Left kidney (tissue), 8 donors: ENCODE measurements at places on chromosomes 7 and 10. TPM values are rescaled to one million over a fixed set of nuclear protein-coding genes. Genes with fewer than 3 reads are reported as not detected.

DNA sequence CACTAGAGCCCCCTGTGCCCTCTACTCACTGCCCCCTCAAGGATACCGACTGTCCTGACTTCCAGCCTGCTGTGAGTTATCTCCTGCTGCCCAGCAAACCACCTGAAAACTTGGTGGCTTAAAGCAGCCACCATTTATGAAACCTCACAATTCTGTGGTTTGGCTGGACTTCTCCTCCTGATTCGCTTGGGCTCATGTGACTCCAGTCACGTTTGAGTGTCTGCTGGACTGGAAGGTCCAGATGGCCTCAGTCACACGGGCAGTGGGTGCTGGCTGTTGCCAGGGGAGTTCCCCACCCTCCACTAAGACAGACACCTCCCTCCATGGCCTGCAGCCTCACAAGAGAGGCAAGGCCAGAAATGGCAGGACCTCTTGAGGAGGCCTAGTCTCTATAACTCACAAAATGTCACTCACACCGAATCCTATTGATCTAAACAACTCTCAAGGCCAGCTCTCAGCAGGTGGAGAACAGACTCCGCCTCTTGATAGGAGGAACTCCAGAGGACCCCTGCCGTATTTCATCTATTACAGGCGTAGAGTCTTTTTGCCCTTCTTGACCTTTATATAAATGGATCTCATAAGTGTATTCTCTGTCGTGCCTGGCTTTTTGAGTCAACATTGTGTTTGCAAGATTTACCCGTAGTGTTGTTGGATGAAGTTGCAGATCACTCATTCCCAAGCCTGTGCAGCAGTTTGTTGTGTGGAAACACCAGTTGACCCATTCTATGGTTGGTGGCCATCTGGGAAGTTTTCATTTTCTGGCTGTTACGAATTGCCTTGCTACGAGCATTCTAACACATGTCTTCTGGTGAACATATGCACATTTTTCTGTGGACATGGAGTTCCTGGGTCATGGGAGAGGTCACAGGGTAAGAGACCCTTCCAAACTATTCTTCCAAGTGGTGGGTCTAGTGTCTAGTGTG lies 48.3 kb downstream of the ZMIZ1 start:
- DNase-seq, result no peak

GRCh38 chr7:22357311-22358175 lies 589 bp upstream of the RAPGEF5 start:
- DNase-seq, result peak; percentile 65

DNA sequence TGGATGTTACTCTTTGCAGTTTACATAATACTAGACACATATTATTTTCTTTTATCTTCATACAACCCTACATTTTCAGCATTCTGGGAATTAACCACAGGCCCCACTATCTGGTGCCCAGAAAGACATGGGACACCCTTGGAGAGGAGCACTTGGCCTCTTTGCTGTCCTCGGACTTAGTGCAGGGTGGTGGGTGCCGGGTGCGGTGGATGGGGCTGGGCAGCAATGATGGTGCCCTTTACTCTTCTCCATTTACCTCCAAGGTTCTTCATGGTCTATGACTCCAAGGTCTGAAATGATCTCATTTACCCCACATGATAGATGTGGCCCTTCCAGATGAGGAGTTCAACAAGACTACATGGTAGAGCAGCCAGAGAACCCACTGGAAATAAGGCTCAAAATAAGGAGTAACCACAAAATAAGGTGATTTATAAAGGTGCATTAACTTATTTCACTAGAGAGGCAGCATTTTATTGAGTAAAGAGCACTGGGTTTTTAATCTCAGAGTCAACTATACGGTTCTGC lies 56.2 kb upstream of the IGFBP3 start:
- DNase-seq, result no peak

- DNase-seq, result no peak
Measured at GRCh38 chr10:5585517-5586206, 60.9 kb downstream of the CALML3 start.

DNA sequence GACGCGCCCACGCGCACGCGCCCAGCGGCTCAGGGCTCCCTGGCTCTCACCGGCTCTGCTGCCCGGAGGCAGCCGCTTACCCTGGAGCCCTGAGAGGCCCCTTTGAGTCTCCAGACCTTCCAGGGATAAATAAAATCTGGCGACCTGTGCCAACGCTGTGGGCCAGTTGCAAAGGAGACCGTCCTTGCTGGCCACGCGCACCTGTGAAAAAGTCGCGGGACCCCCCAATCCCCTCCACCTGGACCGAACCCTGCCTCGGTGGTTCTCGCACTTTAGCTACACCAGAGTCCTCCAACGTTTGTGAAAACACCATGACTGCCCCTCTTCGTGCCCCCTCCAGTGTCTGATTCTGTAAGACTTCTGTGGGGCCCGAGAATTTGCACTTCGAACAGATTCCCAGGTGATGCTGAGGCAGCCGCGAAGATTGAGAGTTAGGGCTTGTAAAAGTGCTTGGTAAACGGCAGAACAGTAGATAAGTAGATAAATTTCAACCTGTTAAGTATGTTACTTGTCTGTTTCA lies 102.4 kb upstream of the SVIL start:
- DNase-seq, result no peak

DNA sequence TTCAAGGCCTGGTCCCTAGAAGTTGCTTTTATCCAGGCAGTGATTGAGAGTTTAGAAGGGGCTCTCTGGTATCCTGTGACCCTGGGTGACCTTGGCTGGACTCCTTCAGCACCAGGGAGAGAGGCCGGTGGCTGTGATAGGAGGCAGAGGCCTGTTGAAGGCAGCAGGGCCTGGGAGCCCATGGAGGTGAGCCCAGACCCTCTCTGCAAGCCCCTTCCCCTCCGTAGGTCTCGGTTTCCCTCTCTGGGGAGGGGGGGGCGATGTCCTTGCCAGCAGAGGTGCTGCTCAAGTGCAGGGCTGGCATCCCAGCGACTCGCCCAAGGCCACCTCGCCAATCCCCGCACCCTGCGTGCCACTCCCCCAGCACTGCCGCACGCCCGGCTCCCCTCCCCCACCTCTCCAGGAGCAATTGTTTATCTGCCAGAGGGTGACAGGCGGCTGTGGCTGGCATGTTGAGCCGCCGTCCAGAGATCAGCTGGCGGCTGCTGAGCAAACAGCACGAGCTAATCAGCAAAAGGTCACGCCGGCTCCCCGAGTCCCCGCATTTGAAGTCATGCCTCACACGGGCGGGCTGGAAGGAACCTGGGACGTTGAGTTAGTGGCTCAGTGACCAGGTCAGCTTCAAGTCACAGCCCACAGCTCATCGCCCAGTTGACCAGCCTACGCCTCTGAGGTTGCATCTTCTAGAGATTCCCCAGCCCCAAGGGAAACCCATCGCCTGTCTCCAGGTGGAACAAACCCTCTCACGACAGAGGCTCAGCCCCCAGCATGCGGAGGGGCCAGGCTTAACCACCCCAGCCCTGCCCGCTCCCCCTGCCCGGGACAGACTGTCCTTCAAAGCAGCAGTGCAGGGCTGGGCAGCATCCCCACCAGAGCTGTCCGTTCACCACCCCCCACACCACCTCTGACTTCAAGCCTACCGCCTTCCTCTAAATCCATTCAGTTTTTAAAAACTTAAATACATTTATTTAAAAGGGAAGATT lies 43.7 kb downstream of the ELFN1 start:
- DNase-seq, result peak; percentile 47

DNA sequence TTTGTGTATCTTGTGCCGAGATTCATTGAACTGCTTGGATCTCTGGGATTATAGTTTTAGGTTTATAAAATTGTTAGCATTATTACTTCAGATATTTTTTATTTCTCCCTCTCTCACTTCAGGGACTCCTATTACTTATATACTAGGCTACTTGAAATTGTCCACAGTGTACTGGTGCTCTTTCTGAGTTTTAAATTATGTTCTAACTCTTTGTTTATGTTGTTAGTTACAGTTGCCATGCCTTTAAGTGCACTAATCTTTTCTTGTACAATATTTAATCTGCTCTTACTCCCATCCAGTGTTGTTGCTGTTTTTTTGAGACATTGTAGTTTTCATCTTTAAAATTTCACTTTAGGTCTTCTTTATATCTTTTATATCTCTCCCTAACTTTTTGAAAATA lies 13.1 kb downstream of the PLEKHS1 start:
- no peak for DNase-seq

DNA sequence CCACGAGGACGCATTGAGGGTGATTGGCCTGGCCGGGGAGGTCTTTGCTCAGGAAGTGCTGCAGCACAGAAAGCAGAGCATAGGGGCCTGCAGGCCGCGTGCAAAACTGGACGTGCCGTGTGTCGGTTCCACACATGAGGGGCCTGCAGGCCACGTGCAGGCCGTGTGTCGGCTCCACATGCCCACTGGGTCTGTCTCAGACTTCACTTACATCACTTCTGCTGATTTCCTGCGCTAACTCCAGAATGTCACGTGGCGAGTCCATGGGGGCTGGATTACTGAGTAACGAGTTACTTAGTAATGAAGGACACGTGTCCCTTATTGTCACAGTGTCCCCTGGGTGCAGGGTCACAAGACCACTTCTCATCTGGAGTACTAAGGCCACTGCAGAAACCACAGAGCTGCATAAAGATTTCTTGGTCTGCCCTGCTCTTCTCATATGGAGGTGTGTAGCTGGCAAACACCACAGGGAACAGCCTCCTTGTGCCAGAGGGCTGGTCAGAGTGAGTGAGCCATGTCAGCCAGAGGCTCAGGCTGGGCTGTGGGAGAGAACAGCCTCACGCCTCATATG lies 60.8 kb downstream of the GDI2 start:
- DNase-seq, result no peak

DNA sequence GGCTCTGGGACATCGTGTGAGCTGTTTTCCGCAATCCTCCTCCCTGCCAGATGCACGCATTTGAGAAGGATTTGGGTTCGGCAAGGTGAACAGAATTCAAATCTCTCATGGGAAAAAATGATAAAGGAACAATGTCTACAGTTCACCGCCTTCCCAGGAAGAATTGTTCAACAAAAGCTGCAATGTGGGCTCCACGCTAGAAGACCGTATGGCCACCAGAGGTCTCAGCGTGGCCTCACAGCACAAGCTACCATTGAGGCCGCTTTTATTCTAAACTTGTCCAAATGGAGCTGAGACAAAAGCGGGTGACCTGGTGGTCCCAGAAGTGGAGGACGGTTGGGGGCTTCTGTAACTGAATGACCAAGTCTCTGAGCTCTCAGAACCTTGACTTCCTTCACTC lies 733.1 kb downstream of the PARD3 start:
- DNase-seq, result no peak

- no peak for DNase-seq
Measured at GRCh38 chr7:72446131-72446530, 34.0 kb upstream of the CALN1 start.

DNA sequence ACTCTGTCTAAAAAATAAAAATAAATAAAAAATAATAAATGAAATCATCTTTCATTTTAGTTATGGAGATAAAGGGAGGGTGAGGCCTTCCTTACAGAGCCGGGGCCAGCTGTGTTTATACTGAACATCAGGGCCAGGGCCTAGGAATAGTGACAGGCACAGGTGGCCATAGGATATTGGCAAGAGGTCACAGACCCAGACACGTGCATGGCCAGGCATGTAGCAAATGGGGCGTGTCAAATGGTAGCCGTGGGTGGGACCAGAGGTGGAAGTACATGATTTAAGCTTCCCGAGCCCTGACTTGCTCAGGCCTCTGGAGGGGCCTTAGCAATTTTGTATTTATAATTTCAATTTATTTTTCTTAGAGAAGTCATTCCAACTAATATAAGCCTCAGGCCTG lies 353.0 kb downstream of the ANKRD30A start:
- DNase-seq, result no peak

- DNase-seq, result no peak
Measured at GRCh38 chr10:126519992-126520391, 131.7 kb upstream of the ADAM12 start.

- DNase-seq, result peak; percentile 20
Measured at GRCh38 chr7:53418834-53419482, 383.5 kb downstream of the POM121L12 start.

- no peak for DNase-seq
Measured at GRCh38 chr10:10613656-10614244, 403.9 kb upstream of the CELF2 start.

GRCh38 chr10:20474064-20474463 lies 423.0 kb downstream of the NEBL start:
- no peak for DNase-seq

DNA sequence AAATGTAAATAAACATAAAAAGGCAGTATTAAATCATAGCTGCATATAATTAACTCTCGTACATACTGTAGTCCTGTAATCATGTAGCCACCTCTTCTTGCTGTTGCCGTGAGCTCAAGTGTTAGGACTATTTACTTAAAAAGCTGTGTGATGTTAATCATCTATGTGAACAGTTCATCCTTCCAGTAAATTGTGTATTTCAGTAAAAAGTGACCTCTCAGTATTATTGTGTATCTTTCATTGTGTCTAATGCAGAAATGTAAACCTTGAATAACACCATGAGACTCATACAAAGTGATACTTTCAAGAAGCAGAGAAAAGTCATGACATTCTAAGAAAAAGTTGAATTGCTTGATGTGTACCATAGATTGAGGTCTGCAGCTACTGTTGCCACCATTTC lies 38.0 kb downstream of the ADD3 start:
- no peak for DNase-seq

- no peak for DNase-seq
Measured at GRCh38 chr7:33721895-33722294, 183.4 kb upstream of the BMPER start.

- no peak for DNase-seq
Measured at GRCh38 chr10:112519133-112519761, 72.2 kb downstream of the VTI1A start.

- DNase-seq, result no peak
Measured at GRCh38 chr10:10854725-10855124, 162.9 kb upstream of the CELF2 start.

GRCh38 chr10:24344279-24344678 lies 135.3 kb downstream of the KIAA1217 start:
- no peak for DNase-seq

DNA sequence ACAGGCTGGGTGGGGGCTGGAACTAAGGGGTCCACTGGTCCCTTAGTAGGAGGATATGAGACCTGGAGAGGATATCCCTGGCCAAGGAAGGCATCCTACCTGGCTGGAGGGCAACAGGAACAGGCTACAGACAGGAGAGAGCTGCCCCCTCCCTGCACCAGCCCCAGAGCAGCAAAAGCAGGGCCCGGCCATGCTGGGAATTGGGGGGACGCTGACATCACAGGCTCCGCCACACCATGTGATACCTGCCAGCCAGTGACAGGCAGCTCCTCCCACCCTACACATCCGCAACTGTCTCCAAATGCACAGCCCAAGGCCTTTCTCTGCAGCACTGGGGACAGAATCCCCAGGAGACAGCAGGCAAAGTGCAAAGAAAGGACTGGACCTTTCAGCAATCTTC lies 100.0 kb downstream of the EBF3 start:
- no peak for DNase-seq

The CTNNA3 gene
- polyA plus RNA-seq, result 4.3 TPM

The OR2A42 gene
- 1.8 TPM for polyA plus RNA-seq

The EBLN1 gene
- not detected for polyA plus RNA-seq

The TMEM106B gene
- 95.6 TPM for polyA plus RNA-seq

The SEC61A2 gene
- polyA plus RNA-seq, result 32.3 TPM

The XRCC2 gene
- 14.9 TPM for polyA plus RNA-seq

The CCDC6 gene
- 48.2 TPM for polyA plus RNA-seq

The TMEM140 gene
- 25.9 TPM for polyA plus RNA-seq

The CFAP69 gene
- polyA plus RNA-seq, result 22.5 TPM

The PON3 gene
- 2.5 TPM for polyA plus RNA-seq

The VDAC2 gene
- 254 TPM for polyA plus RNA-seq
